ENCODE measurements at places on chromosomes 2 and 18.

GRCh38 chr18:12460874-12461273 lies 53.1 kb downstream of the PRELID3A start:
- no peak for DNase-seq

DNA sequence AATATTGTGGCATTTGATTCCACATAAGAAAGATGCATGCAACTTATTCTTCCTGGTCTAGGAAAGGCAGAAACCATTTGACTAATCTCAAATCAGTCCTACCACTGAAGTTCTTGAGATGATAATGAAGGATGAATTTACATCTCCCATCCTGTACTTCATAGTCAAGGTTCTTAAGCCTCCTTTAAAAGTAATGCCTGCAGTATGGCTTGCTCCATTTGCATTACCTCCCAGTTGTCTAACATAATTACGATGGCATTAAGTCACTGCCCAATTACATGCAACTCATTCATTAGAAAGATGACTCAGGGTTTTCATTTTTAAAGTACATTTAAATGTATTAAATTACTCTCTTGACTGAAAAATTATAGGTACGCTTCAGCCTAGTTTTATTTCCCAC lies 32.2 kb downstream of the THADA start:
- DNase-seq: no peak

GRCh38 chr2:64485961-64486360 lies 32.0 kb downstream of the LGALSL start:
- peak; percentile 55 for DNase-seq

DNA sequence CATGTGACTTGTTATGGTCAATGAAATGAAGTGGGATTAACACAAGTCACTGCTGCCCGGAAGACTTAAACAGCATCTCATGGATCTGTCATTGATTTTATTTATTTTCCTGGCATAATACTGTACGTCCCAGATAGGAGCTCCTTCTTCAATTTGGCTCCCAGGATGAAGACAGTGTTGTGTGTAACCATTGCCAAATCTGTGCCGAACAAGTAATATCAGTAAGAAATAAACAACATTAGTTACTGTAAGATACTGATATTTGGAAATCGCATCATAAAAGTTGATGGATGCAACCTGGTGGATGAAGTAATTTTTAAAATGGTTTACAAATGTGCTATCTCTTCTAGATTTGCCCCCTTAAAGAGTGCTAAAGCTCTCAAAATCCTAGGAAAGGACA lies 419.0 kb upstream of the MMADHC start:
- no peak for DNase-seq

DNA sequence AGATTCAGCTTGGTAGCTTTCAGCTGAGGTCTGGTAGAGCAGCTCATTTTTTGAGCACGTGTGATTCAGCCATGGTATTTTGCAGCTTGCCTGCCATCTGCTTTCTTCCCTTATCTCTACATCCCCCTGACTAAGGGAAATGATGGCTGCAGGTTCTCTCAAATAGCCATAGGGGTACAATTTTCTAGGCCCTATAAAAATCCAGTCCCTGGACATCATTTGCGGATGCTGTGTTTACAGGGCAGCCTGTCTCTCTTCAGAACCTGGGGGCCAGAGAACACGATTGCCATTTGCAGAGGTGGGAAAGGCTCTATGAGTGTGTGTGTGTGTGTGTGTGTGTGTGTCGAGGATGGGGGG lies 442.7 kb upstream of the MEIS1 start:
- no peak for DNase-seq

GRCh38 chr18:371609-371982 lies 103.7 kb upstream of the THOC1 start:
- peak; percentile 33 for DNase-seq

GRCh38 chr2:200728630-200729029 lies 83.1 kb upstream of the BZW1 start:
- peak; percentile 40 for DNase-seq

- DNase-seq: no peak
Measured at GRCh38 chr2:9815844-9816279, 27.4 kb upstream of the TAF1B start.

DNA sequence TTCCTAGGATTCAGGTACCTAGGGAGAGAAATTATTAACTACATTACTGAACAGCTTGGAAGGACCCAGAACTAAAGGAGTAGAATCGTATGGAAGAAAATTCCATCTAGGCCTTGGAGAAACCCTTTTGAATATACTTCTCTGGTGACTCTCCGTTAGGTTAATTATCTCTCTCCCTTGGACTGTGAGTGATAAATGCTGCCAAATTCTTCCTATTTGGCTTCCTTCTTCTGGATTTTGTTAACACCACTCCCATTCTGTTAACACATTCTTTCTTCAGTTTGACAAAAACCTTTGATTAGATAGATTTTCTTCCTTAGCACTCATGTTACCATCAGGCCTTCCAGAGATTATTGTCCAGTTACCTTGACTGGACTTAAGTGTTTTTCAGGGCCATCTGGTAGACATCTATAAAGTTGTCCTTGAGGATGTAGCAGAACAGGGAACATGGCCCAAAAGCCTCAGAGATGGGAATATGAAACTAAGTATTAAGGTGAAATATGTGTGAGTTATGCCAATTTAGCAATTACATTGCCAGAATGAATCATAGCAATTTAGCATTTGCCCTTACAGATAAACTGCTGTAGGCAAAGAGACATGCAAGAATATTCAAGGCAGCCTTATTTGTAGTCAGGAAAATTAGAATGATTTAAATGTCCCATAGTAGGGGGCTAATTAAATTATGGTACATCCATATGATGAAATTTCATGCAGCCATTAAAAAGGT lies 6.7 kb downstream of the CYP27A1 start:
- DNase-seq: peak; percentile 10

DNA sequence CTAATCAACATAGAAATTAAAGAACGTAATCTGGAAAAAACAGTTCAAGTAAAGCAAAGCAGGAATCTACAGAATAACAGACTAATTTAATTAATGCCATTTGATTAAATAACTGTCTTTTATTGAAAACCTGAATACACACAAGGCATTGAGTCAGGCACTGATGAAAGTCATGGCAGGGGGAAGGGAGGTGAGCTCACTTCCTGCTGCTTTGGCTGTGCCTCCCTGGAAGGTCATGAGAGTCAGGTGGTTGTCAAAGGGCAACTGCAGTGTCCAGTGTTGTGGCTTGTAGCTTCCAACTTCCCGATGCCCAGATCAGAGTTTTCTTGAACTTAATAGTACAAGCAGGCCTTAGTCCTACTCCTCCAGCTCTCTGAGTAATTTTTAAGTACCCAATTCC lies 180.9 kb downstream of the PID1 start:
- peak; percentile 10 for DNase-seq

DNA sequence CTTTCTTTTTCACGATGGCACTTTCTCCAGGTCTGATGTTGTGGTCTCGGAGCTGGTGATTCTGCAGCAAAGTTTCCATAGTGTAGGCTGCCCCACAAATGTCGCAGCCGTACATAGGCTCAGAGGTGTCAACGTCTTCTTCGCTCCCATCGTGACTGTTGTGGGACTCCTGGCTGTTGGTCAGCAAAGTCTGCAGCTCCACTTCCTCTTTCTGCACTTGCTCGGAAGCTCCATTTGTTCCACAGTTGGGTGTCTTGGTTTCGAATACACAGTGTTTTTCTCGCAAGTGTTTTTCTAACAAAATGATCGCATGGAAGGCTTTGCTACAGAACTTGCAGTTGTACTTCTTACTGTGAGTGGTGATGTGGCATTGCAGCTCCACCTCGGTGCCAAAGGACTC lies 126.8 kb downstream of the ZNF521 start:
- no peak for DNase-seq

DNA sequence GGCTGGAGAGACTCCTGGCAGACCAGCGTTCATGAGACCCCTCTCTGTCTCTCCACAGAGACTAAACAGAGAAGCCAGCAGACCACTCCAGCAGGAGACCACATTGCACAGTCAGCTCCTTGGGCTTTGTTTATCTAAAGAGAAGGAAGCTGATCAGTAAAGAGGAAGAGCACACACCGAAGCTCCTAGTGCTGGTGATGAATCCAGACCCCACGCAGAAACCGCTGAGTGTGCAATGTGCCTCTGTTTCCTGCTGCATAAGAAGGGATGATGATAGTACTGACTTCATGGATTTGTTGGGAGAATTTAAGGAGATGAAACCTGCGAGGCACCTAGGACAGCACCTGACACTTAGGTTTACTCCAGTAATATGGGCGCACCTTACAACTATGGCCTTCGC lies 544.1 kb upstream of the ID2 start:
- no peak for DNase-seq

DNA sequence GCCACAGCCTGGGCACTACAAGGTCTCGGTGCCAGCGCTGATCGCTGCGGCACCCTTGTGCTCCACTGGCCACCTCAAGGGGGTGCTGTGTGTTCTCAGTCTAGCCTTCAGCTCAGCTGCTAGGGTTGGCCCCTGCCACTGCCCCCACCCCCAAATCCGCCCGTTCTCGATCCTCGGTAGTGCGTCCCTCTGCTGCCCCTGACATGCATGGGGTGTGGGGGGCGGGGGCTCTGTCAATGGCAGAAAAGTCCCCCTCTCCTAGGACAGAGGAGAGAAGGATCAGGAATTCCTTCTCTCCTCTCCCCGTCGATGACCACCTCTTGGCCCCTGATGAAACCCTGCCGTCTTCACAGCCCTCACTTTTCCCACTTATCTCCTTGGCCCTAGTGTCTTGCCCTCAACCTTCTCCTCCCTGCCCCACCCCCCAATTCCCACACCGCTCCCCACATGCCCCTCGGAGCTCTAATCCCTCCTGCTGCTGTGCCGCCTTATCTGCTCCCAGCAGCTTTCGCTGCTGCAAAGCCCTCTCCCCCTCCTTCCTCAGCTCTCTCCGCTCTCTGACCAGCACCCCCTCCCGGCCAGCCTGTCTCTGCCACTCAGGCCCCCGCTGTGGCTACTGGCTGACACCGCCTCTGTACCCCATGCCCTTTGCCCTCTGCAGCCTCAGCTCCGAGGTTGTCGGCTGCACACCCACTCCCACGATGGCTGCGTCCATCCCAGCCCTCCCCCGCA lies 4.3 kb upstream of the ASIC4 start:
- peak; percentile 33 for DNase-seq

DNA sequence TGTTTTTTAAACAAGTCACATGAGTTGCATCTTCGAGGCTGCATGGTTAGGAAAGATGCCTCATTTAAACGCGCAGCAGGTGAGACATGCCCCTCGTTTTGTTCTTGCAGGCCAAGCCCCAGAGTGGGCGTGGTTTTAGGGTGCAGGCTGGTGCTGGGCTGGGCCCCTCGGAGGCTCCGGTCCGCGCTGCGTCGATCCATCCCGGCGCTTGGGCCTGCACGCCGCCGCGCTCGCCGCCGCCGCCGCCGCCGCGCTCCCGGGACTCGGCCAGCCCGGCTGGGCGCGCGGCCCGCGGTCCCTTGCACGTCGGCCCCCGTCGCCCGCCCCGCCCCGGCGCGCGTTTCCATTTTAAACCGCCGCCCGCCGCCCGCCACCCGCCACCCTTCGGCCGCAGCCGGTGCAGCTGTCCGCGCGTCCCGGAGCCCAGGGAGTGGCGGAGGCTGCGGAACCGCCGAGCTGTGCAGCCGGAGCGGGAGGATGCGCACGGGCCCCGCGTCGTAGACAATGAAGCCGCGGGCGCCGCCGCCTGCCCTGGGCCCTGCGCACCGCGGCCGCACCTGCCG lies 175.5 kb downstream of the AGAP1 start:
- peak; percentile 74 for DNase-seq

DNA sequence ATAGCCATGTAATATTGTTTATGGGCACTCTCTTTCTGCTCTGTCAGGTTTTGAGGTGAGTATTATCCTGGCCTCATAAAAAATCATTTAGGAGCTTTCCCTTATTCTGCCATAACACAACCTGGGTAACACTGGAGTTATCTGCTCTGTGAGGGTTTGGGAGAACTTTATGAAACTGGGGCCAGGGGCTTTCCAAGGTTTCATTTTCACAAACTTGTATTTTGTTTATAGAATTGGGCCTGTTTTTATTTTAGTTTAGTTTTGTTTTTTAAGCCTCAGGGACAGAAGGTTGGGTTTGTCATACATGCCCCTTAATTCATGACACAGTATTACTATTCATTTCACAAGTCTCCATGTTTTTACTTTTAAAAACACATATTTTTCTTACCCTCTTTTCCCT lies 83.5 kb downstream of the IRS1 start:
- DNase-seq: no peak

- no peak for DNase-seq
Measured at GRCh38 chr2:127874378-127875269, 11.1 kb downstream of the AMMECR1L start.

DNA sequence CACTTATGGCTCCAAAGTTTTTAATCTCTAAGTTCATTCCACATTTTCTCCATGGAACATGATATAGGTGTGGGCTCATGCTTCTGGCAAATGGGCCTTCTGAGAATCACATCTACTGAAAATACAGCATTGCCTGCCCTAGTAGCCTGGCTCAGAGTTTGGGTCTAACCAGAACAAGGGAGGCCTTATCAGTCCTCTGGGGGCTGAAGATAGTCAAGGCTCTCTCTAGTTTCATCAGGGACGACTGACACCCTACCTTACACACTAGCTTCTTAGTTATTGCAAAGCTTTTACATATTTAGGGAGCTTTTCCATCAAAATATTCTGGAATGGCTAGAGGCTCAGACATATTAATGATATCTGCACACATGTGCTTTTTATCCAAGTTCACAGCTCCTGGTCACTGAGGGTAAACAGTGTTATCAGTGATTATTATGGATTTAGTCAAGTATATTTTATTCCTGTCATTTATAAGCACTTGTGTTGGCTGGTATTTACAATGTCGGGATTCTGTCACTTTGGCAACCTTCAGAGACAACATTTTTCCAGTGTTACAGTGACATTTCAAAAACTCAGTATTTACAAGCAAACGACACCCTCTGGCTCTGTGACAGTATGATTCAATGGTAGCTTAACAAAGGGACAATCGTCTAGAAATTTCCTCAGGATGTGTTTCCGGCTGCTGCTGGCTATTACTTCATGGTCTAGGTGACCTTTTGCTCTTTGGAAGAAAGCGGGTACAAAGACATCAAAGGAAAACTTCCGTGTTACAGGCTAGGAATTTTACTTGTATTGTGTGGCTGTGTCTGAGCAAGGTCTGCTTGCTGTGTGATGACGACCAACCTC lies 200.6 kb downstream of the TCF4 start:
- DNase-seq: peak; percentile 36

GRCh38 chr2:43057026-43057741 lies 169.2 kb downstream of the ZFP36L2 start:
- DNase-seq: no peak

DNA sequence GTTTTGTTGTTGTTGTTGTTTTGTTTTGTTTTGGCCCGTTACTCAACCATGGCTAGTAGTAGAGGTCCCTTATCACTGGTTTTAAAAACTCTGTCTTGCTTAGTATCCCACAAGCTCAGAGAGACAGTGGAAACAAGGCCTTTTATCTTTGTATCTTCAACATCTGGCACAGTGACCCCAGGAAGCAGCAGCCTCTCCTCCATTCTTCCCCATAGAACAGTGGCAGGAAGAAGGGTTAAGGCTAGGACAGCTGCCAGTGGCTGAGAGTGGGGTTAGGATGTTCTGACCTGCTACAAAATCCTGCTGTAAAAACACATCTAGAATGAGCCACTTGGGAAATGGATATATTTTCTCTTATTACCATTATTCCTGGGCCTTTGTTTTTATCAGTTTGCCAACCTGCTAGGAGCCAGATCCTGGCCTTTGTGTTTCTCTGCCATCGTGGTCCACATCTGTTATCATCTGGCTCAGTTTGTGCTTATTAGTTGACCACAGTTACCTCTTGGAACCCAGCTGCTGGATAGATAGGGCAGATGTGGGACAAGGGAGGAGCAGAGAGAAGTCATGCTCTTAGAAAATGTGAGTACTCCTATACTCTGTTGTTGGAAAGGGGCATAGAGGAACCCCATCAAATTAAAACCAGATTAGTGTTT lies 246.8 kb downstream of the AGPS start:
- DNase-seq: no peak

Measured in AG10803 (cell line).